ENCODE measurements at places on chromosomes 2 and 18. TPM values are rescaled to one million over a fixed set of nuclear protein-coding genes. Genes with fewer than 3 reads are reported as not detected.

Gene HOXD10
- total RNA-seq = 18.1 TPM

Gene CCDC74B
- 60.1 TPM for total RNA-seq

Gene RPL31
- total RNA-seq = 647 TPM

Gene PLEKHH2
- 0.98 TPM for total RNA-seq

All from A172 (cell line).